Fibroblast of skin of left biceps (primary cell): ENCODE measurements at places on chromosomes 11 and 22.

- no peak for DNase-seq
Observed at GRCh38 chr11:46277313-46277621, 195 bp upstream of the CREB3L1 start.

- no peak for DNase-seq
Observed at GRCh38 chr22:38276166-38276565, 3.4 kb upstream of the TMEM184B start.

DNA sequence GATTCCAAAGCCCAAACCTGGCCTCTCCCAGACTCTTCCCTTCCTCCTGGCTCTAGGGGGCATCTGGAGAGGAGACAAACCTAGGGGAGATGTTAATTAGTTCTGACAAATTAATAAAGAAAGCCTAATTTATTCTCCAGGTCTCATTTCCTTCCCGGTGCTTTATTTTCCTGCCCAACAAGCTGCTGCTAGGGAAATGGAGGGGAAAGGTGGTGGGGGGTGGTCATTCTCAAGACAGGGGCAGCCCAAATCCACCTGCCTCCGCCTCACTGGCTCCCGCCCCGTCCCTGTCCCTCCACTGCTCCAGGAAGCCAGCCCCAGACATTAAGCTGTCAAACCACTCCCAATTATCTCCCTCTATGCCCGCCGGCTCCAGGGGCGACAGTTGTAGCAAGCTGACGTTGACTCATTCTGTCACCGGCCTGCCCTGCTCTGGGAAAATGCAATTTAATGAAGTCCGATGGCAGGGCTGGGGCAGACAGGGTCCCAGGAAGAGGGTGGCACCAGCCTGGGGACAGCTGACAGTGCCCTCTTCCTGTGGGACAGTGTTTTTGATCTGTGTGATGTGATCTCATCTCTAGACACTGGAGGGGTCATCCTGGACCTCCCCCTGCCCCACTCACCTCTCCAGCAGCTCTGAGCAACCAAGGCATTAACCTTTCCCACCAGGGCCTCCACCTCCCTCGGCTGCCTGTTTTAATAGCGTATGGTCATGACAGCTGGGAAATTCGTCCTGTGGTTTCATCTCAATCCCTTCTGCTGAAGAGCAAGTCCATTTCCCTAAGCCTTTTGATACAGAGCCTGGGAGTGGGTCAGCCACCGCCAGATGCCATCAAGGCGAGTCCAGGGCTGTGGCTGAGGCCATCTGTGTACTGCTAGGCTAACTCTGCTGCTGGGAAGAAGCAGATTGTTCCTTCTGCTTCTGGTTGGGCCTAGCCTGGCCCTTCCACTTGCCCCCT lies 27.1 kb downstream of the NECTIN1 start:
- DNase-seq: peak; percentile 1

DNA sequence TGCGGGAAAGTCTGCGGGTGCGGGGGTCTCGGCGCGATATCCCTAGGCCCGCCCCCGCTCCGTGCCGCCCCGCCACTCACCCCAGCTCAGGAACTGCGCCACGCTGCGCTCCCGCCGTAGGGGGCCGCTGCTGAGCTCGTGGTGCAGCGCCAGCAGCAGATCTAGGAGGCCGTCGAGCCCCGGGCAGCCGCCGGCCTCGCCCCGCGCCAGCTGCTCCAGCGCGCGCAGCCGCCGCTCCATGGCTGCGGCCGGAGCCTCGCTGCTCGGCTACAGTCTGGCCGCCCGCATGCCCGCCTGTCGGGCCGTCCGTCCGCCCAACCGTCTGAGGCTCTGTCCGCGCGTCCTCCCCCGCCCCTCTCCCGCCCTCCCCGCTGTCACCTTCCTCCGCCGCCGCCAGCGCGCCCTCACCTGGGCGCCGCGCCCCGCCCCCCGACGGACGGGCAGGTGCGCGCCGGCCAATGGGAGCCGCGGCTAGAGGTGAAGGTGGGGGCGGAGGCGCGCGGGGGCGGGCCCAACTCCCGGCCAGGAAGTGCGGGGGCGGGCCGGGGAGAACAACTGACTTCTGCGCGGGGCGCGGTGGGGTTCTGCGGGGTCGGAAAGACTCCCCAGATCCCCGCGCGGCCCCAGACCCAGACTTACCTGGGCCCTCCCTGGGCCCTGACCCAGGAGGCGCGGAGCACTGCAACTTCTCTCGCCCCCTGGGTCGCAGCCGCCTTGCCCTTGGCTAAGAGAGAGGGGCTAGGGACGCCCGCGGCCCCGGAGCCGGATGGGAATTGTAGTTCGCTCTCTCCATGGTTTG lies at the start of gene CDC42BPG:
TSS of gene CDC42BPG (minus strand) at position 324 of the 799 bp plus-strand sequence. CDS start at position 240, 84 bp downstream.
- no peak for DNase-seq

DNA sequence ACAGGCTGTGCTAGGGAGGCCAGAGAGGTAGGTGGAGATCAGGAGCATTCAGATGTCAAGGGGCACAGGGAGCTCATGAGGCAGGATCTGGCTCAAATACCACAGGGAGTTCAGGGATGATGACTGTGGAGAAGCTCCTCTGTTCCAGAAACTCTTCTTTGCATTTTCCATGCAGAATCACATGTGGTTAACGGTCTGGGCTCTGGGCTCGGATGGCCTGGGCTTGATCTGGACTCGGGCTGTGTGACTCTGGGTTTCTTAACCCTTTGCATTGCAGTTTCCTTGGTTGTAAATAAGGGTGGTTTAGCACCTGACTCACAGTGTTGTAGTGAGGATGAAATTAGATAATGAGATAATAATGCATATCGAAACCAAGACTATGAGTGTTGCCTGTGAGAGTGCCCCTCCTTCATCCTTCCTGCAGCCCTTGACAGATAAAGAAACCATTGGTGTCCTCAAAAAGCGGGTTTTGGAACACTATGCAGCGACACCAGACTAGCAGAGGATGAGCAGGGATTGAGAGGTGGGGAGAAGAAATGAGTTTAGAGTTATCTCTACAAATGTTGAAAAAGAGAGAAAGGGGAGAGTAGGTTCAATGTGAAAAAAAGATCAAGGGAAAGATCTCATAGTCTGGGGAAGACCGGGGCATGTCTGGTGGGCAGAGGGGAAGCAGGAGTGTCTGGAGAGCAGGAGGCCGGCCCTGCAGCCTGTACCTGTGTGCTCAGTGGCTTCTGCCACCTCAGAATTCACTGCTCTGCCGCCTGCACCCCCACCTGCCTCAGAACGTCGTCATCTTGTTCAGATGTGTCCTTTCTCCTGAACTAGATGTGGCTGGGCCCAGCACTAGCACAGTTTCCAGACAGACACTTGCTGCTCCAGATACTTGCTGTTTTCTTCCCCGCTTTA lies 197.8 kb upstream of the SORL1-AS1 start:
- DNase-seq: no peak
